Hematopoietic multipotent progenitor cell (in vitro differentiated cells): ENCODE measurements at places on chromosomes 2 and 18. TPM values are rescaled to one million over a fixed set of nuclear protein-coding genes. Genes with fewer than 3 reads are reported as not detected.

The LONRF2 gene
- total RNA-seq = 0.54 TPM

The MAL gene
- total RNA-seq = 0.54 TPM

The MAPK4 gene
- total RNA-seq = not detected

The PKDCC gene
- 0.27 TPM for total RNA-seq

The ABCB11 gene
- total RNA-seq = 0.27 TPM

The ITGB6 gene
- total RNA-seq = not detected

The G6PC2 gene
- under 0.01 TPM for total RNA-seq

The DUSP11 gene
- 18.6 TPM for total RNA-seq

The GREB1L gene
- total RNA-seq = not detected

The GYPC gene
- total RNA-seq = 468 TPM

The DTYMK gene
- 10.0 TPM for total RNA-seq

The NDC80 gene
- total RNA-seq = 1.3 TPM

The LMAN2L gene
- 19.7 TPM for total RNA-seq

The UGT1A8 gene
- total RNA-seq = under 0.01 TPM

The RIOK3 gene
- total RNA-seq = 28.3 TPM

The DUSP19 gene
- total RNA-seq = 3.2 TPM

The MC2R gene
- total RNA-seq = not detected

The PSMG2 gene
- total RNA-seq = 58.7 TPM

The POTEJ gene
- under 0.01 TPM for total RNA-seq

The SLC9A2 gene
- total RNA-seq = not detected

The TTL gene
- 15.1 TPM for total RNA-seq

The ALK gene
- total RNA-seq = under 0.01 TPM

The RASGRP3 gene
- 5.7 TPM for total RNA-seq

The PRKAG3 gene
- total RNA-seq = not detected

The HOXD13 gene
- total RNA-seq = not detected

The AQP12B gene
- total RNA-seq = under 0.01 TPM

The MPP4 gene
- under 0.01 TPM for total RNA-seq

The TNFAIP6 gene
- total RNA-seq = 0.27 TPM

The SERPINB4 gene
- not detected for total RNA-seq

The INHBB gene
- under 0.01 TPM for total RNA-seq
